Liver (tissue), 10 donors: ENCODE measurements at places on chromosomes 5 and 9.

- H3K4me1 ChIP-seq = no peaks in the 10 kb centered on the region
- no peaks in the 10 kb centered on the region for H3K36me3 ChIP-seq
- H3K27me3 ChIP-seq = no peaks in the 10 kb centered on the region
- DNase-seq = no peak
- H3K4me3 ChIP-seq = no peak overlapping the region
Observed at GRCh38 chr5:172133359-172134029, 54.5 kb downstream of the STK10 start.

DNA sequence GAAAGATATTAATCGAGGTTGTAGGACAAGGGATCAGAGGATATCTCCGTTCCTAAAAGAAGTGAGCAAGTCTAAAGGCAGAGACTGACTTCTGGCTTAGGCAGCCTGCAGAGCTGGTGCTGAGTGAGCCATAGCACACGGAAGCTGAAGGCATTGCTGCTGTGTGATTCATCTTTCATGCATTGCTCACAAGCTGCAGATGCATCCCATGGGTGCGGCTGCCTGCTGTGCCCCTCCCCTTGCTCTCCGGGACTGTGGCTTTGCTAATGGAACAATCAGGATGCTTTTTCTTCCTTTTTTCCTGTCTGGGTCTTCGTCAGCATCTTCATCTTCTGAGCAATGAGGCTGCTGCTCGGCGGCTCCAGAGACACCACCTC, 341.4 kb downstream of the DIRAS2 start:
- H3K4me1 ChIP-seq = no peaks in the 10 kb centered on the region
- no peak for DNase-seq
- no peak overlapping the region for H3K4me3 ChIP-seq
- no peaks in the 10 kb centered on the region for H3K36me3 ChIP-seq
- peaks cover 4% of the 10 kb centered on the region for H3K27me3 ChIP-seq

GRCh38 chr5:158162479-158163034, 303.6 kb upstream of the CLINT1 start:
- H3K4me1 ChIP-seq = no peaks in the 10 kb centered on the region
- no peak overlapping the region for H3K4me3 ChIP-seq
- no peak for DNase-seq
- H3K36me3 ChIP-seq = no peaks in the 10 kb centered on the region

DNA sequence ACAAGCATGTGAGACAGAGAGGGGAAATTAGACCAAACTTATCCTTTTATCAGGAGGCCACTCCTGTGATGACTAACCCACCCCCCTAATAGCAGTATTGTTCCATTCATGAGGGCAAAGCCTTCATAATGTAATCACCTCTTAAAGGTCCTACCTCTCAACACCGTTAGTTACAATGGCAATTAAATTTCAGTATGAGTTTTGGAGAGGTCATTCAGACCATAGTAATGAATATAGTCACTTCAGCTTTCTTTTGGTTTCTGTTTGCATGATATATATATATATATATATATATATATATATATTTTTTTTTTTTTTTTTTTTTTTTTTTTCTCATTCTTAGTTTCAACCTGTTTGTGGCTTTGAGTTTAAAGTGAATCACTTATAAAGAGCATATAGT, 10.5 kb downstream of the ADGRV1 start:
- H3K27ac ChIP-seq = no peak overlapping the region
- no peaks in the 10 kb centered on the region for H3K4me1 ChIP-seq
- H3K4me3 ChIP-seq = no peak overlapping the region
- DNase-seq = no peak
- H3K36me3 ChIP-seq = no peaks in the 10 kb centered on the region

GRCh38 chr9:33846231-33846630, 29.3 kb downstream of the UBE2R2 start:
- peaks cover 9% of the 10 kb centered on the region for H3K4me1 ChIP-seq
- no peaks in the 10 kb centered on the region for H3K36me3 ChIP-seq
- no peak for DNase-seq
- no peak overlapping the region for H3K27ac ChIP-seq
- H3K4me3 ChIP-seq = no peak overlapping the region

DNA sequence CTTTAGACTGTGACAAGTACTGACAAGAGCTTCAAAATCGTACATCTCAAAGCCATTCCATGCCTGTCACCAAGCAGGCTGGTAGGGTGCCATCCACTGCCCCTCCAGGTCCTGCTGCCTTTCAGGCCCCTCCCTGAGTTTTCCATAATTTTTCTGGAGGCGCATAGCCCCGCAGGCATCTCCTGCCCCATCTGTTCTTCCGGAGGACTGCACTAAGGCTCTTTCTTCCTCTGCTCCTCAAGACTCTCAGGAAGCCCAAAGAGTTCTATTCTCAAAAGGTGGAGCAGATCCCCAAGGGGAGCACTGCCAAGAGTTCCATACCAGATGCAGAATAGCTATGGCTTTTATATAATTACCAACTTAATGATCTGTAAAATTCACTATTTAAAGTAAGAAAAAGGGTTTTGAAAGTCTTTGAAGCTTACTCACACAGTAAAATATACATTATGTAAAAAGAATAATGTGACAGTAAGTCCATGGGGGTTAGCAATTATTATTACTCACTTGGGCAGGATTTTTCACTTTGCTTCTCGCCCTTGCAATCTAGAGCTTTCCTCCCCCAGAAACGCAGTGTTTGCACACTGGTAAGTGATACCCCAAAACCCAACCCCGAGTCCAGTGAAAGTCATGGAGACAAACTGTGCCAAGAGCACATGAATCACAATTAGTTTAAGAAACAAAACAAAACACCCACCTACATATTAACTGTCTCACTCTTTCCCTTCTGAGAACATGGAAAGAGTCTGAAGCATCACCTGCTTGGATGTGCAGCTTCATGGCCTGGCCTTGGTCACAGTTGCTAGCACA, 114.1 kb upstream of the DAPK1 start:
- H3K4me3 ChIP-seq = no peak overlapping the region
- no peak overlapping the region for H3K27ac ChIP-seq

DNA sequence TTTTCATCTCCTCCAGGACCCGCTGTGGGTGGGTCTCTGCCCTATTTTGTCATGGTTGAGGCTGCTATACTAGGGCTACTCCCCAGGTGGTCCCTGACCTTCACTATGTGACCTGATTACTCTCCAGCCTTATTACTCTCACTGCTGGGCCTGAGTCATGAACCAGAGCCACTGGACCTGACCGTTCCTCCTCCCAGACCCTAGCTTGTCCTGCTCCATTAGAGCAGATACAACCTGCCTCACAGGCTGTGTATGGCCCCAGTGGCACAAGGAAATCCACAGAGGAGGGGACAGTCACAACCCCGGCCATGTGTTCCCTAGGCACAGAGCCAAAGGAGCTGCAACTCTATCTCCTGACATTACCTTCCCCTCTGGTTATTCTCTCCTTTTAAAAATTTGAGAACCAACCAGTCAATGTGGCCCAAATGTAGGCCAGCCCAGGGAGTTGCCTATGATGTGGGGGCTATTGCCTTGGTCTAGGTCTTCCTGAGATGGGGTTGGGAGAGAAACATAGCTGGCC, 96.0 kb upstream of the FSTL4 start:
- no peak for DNase-seq
- H3K4me1 ChIP-seq = no peaks in the 10 kb centered on the region
- H3K36me3 ChIP-seq = no peaks in the 10 kb centered on the region
- no peak overlapping the region for H3K27ac ChIP-seq
- H3K27me3 ChIP-seq = no peaks in the 10 kb centered on the region
